CD4-positive, alpha-beta T cell treated with Interleukin-1 beta for 1 hour (primary cell): ENCODE measurements at places on chromosomes 11 and 22.
A peak's percentile ranks its signal among the peaks of the same experiment; 100 is the strongest.

GRCh38 chr11:44578279-44578678 is 12.8 kb downstream of the CD82 start:
- DNase-seq, result no peak

GRCh38 chr11:14418801-14419417 is 59.9 kb upstream of the RRAS2 start:
- no peak for DNase-seq

DNA sequence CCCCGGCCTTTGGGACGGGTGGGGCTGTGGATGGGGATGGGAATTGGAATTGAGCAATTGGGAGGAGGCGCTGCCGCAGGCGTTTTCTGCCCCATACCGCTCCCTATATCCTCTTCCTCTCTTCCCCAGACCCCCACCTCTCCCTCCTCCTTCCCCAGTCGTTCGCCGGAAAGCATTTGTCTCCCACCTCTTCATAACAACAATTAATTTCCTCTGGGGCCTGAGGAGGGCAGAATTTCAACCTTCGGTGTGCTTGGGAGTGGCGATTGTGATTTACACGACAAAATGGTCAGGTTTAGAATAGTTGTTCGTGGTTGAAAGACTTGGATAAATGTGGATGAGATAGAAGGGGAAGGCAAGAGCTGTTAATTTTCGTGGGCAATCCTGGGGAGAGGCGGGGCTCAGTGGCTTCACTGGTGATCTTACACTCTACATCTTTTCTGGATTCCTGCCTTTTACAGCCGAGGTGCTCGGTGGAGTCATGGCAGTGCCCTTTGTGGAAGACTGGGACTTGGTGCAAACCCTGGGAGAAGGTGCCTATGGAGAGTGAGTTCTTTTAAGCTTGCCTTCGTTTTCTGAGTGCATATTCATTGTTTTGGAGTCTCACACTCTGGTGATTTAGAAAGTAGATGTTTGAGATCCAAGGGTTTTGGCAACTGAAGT is 1.5 kb downstream of the CHEK1 start:
- peak; percentile 6 for DNase-seq

- DNase-seq, result no peak
These were observed 60.1 kb upstream of the ZC3H12C start for GRCh38 chr11:110032957-110033570.
